T-cell (primary cell): ENCODE measurements at places on chromosomes 5 and 9. TPM values are rescaled to one million over a fixed set of nuclear protein-coding genes. Genes with fewer than 3 reads are reported as not detected.

DNA sequence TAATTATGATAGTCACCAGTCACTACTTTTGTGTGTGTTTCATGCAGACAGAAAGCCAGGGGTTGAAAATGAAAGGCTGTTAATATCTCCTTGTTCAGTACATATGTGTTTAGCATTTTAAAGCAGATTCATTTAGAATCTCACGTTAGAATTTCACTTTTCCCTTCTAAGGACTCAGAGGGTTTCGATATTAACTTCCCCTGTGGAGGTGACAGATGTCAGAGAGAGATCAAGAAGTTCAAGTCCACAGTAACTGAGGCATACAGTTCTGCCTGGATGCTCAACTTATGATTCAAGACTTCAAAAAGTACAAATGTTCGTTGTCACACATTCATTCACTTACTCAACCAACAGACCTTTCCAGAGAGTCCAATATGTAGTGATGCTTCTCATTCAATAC lies 251.1 kb downstream of the EBF1 start:
- H3K4me1 ChIP-seq = no peaks in the 10 kb centered on the region
- DNase-seq = no peak
- H3K27me3 ChIP-seq = no peaks in the 10 kb centered on the region

MAMDC2 gene
- 0.19 TPM for total RNA-seq

LCN2 gene
- not detected for total RNA-seq

GRCh38 chr5:97192580-97193354 lies 9.7 kb upstream of the RIOK2 start:
- H3K4me3 ChIP-seq = no peak overlapping the region
- peaks cover 8% of the 10 kb centered on the region for H3K4me1 ChIP-seq
- peaks cover 7% of the 10 kb centered on the region for H3K27me3 ChIP-seq
- DNase-seq = no peak
- H3K27ac ChIP-seq = no peak overlapping the region
- H3K36me3 ChIP-seq = no peaks in the 10 kb centered on the region

DNA sequence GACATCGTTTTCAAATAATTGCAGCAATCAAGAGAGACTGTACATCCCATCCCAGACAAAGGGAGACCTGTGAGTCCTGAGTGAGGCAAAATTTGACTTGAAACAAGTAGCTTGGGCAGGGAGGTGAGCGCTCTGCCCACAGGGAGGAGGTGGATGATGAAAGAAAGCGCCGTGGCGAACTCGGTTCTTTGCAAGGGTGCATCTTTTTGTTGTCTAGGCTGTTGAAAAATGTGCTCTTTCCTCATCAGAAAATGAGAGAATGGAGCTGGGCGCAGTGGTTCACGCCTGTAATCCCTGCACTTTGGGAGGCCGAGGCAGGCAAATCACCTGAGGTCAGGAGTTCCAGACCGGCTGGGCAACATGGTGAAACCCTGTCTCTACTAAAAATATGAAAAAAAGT lies 150.5 kb downstream of the GAPVD1 start:
- no peak overlapping the region for H3K4me3 ChIP-seq
- peaks cover 48% of the 10 kb centered on the region for H3K27me3 ChIP-seq
- DNase-seq = no peak
- no peaks in the 10 kb centered on the region for H3K36me3 ChIP-seq
- H3K4me1 ChIP-seq = peaks cover 16% of the 10 kb centered on the region

GRCh38 chr5:181185560-181185959 lies 19.4 kb downstream of the TRIM7 start:
- H3K4me1 ChIP-seq = peaks cover 57% of the 10 kb centered on the region
- H3K27ac ChIP-seq = no peak overlapping the region
- H3K36me3 ChIP-seq = no peaks in the 10 kb centered on the region
- H3K27me3 ChIP-seq = no peaks in the 10 kb centered on the region
- DNase-seq = no peak

EPB41L4B gene
- total RNA-seq = 0.16 TPM

DNA sequence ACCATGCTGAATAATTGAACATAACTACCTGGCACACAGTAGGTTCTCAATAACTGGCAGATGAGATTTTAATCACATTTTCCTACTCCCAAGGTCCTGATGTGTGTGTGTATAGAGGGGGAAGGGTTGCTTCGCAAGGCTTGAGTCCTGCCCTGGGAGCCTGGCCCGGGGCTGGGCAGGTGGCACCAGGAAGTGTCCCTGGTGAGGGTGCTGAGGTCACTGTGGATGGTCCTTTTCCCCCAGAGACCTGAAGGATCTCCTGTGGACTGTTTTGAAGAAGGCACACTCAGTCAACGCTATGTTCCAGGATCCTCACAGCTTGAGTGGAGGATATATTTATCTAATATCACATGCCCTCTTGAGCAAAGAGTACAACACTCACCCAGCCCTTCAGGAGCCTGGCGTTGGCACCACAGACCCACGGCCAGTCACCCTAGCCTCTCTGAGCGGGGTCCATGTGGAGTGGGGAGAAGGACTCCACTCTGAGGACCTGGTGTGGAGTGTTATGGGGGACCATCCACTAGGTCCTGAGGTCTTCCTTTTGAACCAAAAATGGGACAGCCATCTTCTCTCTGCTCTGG lies 177.8 kb downstream of the GABBR2 start:
- H3K4me1 ChIP-seq = no peaks in the 10 kb centered on the region
- H3K36me3 ChIP-seq = no peaks in the 10 kb centered on the region
- peaks cover 9% of the 10 kb centered on the region for H3K27me3 ChIP-seq
- DNase-seq = no peak
- H3K27ac ChIP-seq = no peak overlapping the region

- H3K4me3 ChIP-seq = no peak overlapping the region
- no peaks in the 10 kb centered on the region for H3K4me1 ChIP-seq
- DNase-seq = no peak
- peaks cover 2% of the 10 kb centered on the region for H3K27me3 ChIP-seq
- H3K36me3 ChIP-seq = no peaks in the 10 kb centered on the region
These were observed 197.0 kb downstream of the MCTP1 start for GRCh38 chr5:95087816-95088317.
